ENCODE measurements at places on chromosomes 4 and X.

- no peak for DNase-seq
Measured at GRCh38 chr4:111957116-111957515, 188.1 kb upstream of the FAM241A start.

GRCh38 chr4:72319601-72320021, 249.4 kb downstream of the ADAMTS3 start:
- no peak for DNase-seq

DNA sequence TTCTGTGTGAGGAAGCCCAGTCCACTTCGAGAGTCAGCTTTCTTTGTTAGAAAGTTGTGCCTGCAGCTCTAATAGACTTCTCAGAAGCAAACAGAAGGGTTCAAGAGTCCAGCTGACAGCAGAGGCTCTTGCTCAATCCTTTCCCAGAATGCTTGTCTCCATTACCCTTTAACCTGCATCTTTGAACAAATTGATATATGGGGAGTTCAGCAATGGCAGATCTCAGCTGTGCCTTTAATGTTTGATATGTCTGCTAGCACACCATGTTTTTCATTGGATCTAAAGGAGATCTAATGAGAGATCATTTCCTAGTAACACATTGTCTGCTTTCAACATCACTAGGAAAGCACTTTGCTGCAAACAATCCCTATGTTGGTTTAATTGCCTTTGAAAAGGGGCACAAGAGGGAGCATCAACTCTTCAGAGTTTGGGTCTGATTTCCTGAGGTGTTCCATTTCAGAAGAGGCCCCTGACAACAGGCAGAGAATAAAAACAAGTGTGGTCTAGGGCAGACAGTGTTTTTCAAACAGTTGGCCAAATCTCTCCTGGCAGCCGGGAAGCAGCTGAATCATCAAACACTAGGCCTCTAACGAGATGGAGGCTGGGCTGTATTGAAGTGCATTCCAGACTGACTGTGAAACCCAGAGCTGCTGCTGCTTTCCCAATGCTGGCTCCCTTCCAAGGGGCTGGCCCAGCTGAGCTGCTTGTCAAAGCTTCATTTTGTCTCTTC, 55.5 kb downstream of the LUZP4 start:
- DNase-seq: no peak

DNA sequence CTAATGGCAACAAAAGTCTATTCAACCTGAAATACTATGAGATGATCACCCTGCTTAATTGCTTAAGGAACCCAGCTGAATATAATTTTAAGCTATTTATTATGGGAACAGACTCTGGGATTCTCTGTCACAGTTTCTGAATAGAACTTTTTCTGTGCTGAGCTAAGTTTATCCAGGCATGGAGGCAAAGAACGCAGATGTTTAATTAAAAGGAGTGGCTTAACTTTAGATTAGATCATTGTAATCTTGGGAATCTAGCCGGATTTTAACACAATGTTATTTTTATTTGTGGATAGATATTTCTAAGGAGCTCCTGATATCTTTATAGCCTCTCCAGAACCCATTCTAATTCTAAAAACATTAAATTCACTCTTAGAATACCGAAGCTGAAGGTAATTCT, 353.4 kb downstream of the STIM2 start:
- DNase-seq: no peak

DNA sequence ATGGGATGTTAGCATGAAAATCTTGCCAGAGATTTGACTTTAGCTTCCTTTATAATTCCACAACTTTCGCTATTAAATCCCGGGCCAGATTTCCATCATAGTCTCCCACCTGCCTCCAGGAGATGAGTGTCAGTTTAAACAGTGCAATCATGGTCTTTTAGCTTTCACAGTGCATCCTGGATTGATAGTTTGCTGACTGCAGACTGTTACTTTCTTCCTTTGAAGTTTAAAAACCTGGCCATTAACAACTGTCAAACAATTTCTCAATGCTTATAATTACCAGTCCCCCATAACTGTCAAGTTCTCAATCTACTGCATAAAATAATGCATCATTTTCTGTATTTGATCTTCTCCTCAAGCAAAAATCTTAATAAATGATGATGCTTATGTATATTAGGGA, 108.4 kb upstream of the FSTL5 start:
- DNase-seq: no peak

GRCh38 chr4:183353557-183353956, 31.3 kb upstream of the CLDN24 start:
- DNase-seq: no peak

- no peak for DNase-seq
Measured at GRCh38 chr4:7197910-7198309, 5.6 kb downstream of the SORCS2 start.

DNA sequence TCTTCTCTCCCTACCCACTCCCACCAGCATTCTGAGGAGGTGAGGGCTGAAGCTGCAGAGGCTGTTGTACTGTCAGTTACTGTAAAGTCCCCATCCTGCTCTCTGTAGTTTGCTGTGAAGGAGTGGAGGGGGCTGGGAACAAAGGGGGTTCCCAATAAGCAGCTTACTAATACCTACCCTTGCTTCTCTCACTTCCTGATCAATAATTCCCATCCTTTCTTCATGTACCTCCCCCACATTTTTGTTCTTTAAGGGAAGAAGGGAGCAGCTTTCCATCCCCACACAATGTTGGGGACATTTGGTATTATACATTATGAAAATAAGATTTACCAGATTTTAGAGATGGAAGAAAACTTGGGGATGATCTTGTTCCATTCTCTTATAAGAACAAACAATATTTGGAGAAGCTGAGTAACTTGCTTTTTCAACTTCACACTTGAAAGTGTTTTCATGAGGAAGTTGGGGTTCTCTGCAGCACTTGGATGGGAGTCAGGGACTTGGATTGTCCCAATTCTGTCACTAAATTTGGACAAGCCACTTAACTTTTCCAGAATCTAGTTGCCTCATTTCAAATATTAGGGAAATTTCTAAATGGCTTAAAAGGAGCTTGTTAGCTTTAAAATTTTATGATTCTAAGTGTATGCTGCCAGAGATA, 5.4 kb downstream of the TBC1D1 start:
- no peak for DNase-seq

- no peak for DNase-seq
Measured at GRCh38 chr4:155572106-155572703, 94.4 kb upstream of the GUCY1A1 start.

DNA sequence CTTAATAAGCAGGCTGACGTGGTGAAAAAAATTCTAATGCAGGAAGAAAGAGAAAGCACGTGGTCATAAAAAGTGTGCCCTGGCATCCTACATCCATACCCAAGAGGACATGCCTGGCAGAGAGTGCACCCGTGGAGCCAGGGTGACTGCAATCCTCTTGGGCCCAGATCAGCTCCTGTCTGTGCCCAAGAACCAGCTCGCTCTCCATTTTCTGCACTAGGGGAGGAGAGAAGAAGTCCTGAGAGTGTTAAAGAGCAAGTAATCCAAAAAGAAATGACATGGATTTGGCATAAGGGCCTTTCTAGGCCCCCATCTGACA, 483.1 kb downstream of the BCOR start:
- no peak for DNase-seq

GRCh38 chr4:93317057-93317456, 511.5 kb upstream of the ATOH1 start:
- no peak for DNase-seq

- no peak for DNase-seq
Measured at GRCh38 chrX:65667157-65667502, 324 bp upstream of the MSN start.

DNA sequence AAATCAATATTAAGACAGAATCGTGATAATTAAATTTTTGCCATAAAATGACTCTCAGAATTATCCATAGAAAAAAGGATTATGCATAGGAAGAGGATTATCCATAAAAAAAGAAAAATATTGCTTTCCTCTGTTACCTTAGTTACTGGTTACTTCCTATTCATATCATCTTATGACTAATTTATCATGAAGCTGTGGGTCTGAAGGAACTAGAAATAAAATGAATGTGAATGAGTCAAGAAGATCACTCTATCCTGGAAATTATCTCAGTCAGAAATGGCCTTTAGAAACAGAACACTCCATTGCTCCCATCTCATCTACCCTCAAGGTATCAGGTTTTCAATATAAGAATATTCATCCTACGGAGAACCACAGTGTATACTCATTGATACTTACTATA, 19.4 kb downstream of the RPS6KA6 start:
- no peak for DNase-seq

DNA sequence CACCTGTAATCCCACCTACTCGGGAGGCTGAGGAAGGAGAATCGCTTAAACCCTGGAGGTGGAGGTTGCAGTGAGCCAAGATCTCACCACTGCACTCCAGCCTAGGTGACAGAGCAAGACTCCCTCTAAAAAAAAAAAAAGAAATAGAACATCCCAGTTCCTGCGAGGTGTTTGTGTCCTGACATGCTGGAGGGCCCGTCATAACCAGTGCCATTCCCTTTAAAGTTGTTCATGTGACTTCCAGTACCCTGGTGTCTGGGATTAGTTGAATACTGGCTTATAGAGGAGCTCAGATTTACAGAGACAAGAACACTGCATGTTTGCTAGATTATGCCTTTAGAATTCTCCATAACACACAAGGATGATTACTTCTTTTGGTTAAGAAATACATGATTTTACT, 37.6 kb upstream of the TADA2B start:
- no peak for DNase-seq

DNA sequence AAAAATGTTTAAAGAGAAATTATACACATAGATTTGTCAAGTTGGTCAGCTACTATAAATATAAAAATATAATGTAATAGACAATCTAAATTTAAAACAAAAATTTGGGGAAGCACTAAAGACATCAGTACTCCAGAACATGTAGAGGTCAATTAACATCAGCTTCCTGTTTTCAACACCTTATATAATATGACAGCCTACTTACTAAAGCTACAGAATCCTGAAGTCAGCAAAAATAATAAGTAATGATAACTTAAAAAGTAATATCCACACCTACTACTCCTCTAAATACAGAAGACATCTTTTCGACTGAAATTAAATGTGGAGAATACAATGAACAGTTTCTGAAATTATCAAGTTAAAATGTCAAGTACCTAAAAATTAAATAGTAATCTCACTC, 118.6 kb downstream of the LRBA start:
- DNase-seq: no peak

GRCh38 chr4:2935762-2936743, 27.2 kb downstream of the NOP14 start:
- DNase-seq: peak; percentile 68

DNA sequence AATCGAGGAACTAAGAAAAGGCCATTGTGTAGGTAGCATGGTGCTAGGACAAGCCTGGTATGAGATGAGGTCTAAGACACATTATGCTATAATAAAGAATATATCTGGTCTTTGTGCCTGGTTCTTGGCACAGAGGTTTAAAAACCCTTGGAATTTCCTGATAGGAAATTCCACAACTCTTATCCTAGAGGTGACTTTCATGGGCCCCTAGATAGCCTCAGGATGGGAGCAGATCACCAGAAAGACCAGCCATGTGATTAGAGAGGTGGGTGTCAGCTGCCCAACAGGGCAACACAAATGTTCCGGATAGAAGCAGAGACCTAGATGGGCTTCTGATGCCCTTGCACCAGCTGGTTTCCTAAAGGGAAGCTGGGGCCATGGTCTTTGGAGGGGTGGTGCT, 107.2 kb downstream of the SCD5 start:
- no peak for DNase-seq

DNA sequence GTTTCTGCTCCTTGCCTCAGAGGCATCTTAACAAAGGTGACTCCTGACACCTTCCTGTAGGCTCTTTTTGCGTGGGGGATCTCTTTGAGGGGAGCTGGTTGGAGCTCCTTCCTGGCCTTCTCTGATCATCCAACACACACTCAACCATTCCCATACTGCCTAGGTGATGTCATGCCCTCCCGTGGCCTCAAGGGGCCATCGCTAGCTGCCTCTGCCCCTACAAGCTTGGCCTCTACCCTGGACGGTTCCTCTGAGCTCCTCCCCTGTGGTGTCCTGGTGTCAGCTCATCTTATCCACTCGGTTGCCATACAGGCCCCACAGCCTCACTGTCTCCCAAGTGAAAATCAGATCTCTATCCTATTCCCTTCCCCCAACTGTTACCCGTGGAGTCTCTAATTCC, 13.7 kb upstream of the ZNF185 start:
- DNase-seq: no peak

Measured in stimulated activated CD4-positive, alpha-beta T cell treated with anti-CD3 and anti-CD28 coated beads, TNF-alpha, amount 100 ng/mL, for 48 hours (primary cell).